Diencephalon (tissue), 1 donor: ENCODE measurements at places on chromosomes 7 and 10. TPM values are rescaled to one million over a fixed set of nuclear protein-coding genes. Genes with fewer than 3 reads are reported as not detected.

Gene TMEM225B
- 0.23 TPM for total RNA-seq

Gene ADIRF
- total RNA-seq: 4.8 TPM

Gene MPP7
- 7.6 TPM for total RNA-seq

Gene CACNA2D1
- 118 TPM for total RNA-seq
